ENCODE measurements at places on chromosomes 6 and 20.

- no peak for DNase-seq
Measured at GRCh38 chr20:53253668-53254067, 281.5 kb downstream of the TSHZ2 start.

DNA sequence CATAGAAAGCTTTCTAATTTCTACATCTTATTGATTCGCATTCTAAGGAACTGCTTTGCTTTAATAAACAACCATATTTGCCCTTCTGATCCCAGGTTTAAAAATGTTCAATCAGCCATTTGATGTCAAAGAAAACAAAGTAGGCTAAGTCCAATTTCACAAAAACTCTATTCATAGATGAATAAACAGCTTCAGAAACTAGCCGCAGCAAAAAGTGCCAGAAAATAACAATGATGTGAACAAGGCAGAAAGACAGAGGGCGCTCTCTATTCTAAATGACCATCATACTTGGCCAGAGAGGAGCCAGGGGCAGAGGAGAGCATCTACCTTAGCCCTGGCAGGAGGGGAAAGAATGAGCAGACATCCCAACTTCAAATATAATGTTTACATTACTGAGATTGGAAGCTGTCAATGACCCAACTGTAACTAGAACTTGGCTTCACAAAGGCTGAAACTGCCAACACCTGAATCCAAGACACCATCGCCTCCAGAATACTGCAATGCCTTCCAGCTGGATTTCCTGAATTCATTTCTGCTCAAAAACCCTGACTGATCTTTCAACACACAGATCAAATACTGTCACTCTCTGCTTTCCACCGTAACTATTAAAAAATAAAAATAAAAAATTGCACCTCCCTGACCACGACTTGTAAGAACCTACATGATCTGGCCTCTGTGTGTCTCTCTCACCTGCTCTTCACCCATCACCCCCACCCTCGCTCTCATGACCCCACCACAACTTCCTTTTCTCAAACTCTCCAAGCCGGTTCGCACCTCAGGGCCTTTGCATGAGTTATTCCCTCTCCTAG lies 9.5 kb downstream of the CNKSR3 start:
- DNase-seq, result no peak

GRCh38 chr6:86516087-86516486 lies 421.2 kb upstream of the HTR1E start:
- DNase-seq, result no peak

GRCh38 chr6:25980935-25981334 lies 18.3 kb downstream of the TRIM38 start:
- DNase-seq, result no peak

DNA sequence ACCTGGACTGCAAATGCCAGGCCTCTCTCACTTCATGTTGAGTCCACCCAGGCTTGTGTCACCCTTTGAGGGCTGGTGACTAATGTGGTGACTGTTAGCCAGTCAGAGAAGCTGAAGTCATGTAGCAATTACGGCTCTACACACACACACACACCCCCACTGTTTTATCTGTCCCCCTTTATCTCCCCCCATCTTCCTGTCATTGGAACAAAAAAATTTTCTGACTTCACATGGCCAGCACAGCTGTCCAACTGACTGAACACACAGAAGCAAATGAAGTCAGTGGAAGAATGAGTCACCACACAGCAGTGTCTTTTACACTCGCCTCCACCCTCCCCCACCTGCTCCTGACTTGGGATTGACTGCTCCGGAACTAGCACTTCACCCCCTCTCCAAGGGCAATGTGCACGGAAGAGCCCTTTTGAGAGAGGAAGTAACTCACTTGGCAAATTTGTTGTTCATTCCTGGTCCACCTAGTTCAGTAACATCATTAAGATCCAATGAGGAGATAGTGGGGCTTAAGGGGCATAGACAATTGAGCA lies 198.0 kb downstream of the RNF144B start:
- no peak for DNase-seq

DNA sequence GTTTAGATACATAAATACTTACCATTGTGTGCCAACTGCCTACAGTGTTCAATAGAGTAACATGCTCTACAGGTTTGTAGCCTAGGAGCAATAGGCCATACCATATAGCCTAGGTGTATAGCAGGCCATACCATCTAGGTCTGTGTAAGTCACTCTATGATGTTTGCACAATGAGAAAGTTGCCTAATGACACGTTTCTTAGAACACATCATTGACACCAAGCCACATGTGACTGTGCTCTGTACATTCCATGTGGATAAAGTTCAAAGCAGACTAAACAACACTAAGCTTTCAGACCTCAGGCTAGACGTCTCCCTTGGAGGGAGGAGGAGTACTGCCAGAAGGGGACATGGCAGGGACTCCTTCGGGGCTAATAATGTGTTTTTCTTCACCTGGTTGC lies 93.6 kb downstream of the KIF16B start:
- DNase-seq, result no peak

DNA sequence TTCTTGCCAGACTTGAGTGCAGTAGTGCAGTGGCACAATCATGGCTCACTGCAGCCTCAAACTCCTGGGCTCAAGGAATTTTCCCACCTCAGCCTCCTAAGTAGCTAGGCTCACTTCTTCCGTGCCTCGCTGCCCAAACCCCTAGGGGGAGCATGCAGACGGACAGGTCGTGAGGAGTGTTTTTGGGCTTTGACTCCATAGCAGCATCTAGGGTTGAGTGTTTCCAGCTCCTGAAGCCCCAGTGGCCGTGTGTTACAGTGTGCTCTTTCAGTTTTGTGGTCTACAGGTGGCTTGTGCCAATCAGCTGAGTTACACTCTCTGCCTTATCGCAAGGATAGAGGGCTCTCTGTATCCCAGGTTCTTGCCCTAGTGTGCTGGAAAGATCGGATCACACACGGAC lies 33.4 kb downstream of the NCOA3 start:
- DNase-seq, result no peak

GRCh38 chr6:81638366-81638765 lies 114.1 kb downstream of the TENT5A start:
- DNase-seq, result no peak

- no peak for DNase-seq
Measured at GRCh38 chr20:5602346-5602745, 147.9 kb upstream of the SHLD1 start.

DNA sequence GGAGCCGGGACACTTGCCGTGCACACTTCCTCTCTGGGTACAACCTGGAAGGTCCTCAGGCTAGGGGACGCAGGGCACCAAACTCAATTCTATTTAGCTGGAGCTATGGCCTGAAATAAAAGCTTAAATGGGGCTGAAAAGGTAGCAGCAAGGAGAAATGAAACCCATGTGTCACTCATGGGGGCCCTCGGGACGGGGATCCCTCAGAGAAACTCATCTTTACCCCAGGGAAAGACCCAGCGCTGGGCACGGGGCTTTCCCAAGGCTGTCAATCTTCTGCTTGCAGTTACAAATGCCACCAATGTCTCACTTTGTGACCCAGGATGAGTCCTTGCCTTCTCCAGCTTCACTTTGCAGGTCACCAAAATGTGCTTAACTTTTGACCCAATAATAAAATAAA lies 16.5 kb downstream of the SNAI1 start:
- peak; percentile 23 for DNase-seq

DNA sequence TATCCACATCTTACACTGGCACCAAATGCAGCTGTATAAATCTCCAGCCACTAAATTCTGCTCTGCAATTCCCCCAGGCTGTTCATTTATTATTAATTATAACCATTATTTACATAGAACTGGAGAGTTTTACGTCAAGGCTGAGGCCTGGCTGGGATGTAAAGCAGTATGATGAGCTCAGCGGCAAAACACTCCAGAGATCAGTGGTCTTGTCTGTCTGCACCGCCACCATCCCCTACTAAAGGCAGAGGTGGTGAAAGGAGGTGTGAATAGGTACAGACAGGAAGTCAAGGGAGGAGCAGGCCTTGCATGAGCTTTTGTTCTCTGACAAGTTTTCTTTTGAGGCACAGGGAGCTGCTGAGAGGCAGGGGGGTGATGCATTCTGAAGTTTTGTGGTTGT lies 159.9 kb upstream of the PCSK2 start:
- no peak for DNase-seq

DNA sequence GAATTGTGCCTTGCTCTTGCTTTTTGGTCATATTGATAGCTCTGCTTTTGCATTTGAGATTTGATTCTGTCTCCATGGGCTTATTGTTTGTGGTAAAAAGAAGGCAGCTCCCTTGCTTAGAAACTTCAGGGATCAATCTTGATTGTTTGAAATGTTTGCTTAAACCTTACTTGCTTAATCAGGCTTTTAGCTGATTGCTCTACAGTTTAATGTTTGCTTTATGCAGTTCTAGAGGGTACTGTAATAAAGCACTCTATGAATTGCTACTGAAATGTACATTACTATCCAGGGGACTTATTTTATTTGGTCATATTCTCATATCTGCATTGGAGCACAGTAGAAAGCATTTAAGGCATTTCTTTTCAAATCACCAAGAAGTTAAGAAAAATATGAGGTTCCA lies 545.4 kb upstream of the HS3ST5 start:
- no peak for DNase-seq

DNA sequence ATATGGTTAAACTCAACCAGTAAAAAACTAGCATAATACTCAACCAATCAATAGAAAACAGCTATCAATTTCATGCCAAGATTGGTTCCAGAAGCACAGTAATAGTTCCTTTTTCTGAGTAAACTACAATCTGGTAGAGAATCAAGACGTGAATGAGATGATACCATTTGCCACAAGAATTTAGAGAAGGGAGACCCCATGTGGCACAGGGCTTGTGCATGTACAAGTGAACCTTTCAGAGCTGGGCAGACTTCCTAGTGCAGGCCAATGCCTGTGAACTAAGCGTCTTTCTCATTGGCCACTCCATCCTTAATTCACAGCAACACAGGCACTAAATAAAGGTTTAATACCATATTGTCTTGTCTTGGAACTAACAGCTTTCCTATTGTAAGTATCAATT lies 213.5 kb downstream of the RFPL4B start:
- no peak for DNase-seq

DNA sequence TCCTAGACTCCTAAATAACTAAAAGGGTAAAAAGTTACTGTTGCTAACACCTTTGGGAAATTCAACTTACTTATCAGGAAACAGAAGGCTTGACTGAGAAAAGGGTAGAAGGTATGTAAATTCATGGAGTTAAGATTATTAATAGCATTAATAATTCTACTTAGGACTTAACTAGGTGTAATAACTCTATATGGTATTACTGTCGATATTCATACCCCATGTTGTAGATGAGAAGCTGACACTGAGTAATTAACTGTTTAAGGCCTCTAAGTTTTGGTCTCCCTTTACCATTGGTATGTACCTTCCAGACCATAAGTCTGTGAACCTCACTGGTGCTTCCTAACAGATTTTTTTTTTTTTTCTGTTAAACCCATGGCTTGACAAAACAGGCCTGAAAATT lies 15.4 kb downstream of the GLO1 start:
- DNase-seq, result no peak

GRCh38 chr6:3696525-3697088 lies 54.9 kb downstream of the PXDC1 start:
- no peak for DNase-seq

DNA sequence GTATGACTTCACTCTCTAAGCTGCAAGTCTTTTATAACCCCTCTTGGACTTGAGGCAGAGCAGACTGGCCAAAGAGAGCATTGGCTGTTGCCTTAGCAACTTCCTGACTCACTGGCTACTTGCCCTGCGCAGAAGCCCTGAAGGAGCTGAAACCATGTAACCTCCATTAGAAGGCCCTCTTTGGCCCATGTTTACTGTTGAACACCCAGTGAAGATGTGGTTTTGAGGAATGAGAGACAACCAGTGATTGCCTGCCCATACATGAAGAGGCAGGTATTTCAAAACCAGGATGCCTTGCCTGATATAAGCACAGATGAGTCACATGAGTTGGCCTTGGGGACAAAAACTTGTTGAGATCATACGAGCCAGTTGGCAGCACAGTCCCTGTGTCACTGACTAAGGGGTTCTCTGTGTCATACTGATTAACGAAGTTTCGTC lies 182.5 kb downstream of the EDN1 start:
- DNase-seq, result no peak

DNA sequence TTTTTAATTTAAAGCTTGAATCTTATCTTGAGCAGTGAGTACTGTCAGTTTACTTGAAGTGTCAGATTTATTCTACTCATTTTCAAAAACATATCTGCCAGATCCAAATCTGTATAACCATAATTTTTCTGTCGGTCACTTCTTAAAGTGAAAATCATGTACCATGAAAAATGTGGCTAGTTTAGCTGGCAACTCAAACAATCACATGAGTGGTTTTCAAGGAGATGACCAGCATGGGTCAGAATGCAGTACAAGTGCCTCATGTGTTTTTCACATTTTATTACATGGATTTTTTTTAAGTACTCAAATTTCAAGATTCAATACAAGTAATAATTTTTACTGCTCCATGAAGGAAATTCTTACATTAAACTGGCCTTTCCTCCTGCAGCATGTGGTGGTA lies 11.0 kb upstream of the SAMD5 start:
- no peak for DNase-seq

GRCh38 chr6:100455230-100456124 lies 9.2 kb downstream of the SIM1 start:
- no peak for DNase-seq

- no peak for DNase-seq
Measured at GRCh38 chr6:167349631-167350274, 24.9 kb downstream of the TTLL2 start.

DNA sequence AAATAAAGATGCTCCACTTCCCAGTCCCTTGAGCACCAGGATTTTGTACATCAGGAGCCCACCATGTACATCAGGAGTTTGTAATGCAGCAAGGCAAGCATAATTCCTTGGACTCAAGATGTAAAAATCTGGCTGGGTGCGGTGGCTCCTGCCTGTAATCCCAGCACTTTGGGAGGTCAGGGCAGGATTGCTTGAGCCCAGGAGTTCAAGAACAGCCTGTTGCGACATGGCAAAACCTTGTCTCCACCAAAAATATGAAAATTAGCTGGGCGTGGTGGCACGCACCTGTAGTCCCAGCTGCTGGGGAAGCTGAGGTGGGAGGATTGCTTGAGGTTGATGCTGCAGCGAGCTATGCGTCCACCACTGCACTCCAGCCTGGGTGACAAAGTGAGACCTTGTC lies 16.1 kb upstream of the MAP1LC3A start:
- no peak for DNase-seq

DNA sequence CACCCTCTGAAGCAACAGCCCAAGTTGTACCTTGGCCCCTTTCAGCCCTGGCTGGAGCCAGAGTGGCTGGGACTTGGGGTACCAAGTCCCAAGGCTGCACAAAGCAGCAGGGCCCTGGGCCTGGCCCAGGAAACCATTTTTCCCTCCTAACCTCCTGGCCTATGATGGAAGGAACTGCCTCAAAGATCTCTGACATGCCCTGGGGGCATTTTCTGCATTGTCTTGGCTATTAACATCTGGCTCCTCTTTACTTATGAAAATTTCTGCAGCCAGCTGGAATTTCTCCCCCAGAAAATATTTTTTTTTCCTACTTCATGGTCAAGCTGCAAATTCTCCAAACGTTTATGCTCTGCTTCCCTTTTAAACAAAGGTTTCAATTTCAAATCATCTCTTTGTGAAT lies 269.4 kb upstream of the CDYL start:
- no peak for DNase-seq

DNA sequence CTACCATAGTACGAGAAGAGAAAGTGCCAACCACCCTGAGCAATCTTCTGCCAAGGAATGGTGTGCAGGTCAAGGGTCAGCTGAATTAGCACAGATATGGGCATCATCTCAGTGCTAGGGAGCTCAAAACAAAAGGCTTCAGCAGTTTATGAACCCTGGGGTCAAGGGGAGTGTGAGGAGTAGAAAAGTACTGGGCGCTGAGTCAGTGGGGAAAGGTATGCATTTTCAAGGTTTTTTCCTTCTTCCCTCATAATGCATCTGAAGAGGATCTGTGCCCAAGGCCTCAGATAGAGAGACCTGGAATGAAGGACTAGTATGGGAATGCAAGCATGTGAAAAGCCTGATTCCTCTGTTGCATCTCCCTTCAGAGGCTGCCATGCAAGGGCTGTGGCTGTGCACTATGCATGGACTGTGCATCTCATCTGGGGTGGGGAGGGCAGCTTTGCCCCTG lies 81.7 kb downstream of the PERP start:
- no peak for DNase-seq
